CD4-positive, alpha-beta T cell treated with Interferon gamma for 1 hour (primary cell): ENCODE measurements at places on chromosomes 16 and 17.
A peak's percentile ranks its signal among the peaks of the same experiment; 100 is the strongest.

- no peak for DNase-seq
These were observed 203.4 kb upstream of the FOXF1 start for GRCh38 chr16:86306811-86307513.

DNA sequence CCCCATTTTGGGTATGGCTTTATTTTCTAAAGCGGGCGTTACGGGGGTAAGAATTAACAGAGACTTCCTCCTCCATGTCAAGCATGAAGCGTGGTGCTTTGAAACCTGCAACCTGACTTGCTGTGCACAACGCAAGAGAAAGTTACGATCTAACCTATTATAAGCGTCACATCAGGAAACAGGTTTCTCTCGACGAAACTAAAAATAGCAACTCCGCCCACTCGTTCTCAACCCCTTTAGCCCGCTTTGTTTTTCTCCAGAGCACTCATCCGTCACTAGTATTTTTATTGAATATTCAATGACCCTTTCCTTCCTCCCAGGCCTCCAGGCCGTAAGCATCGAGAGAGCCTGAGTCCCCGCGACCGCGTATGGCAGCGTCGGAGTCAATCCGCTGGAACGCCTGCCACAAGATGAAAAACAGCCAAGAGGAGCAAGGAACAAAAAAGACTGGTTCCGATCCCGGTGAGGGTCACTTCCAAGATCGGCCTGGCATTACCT is 555 bp downstream of the NUP88 start:
- peak; percentile 81 for DNase-seq

GRCh38 chr17:19833914-19834313 is 33.8 kb downstream of the ULK2 start:
- no peak for DNase-seq

- no peak for DNase-seq
These were observed 54.3 kb downstream of the NEUROD2 start for GRCh38 chr17:39553341-39553945.

GRCh38 chr16:61900482-61900881 is 135.8 kb downstream of the CDH8 start:
- DNase-seq, result no peak

GRCh38 chr17:74520016-74520434 is 11.2 kb downstream of the CD300LB start:
- peak; percentile 47 for DNase-seq

DNA sequence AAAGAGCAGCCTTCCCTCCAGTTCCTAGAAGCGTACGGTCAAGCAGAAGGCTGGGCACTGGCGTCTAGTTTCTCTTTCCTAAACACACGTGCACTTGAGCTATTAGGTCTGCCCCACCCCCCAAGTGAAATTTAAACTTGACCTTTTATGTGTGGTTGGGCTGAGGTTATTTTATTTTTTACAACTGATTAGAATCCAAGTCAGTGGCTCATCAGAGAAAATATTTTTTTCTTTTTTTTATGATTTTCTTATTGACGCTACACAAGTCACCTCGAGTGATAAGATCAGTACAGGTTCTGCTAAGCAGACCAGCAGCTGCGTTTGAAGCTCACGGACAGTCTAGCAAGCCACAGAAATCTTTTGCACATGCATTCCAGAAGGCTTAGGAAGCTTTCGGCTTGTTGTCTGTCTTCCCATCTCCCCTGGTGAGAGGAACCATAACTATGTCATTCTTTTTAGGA is 95.1 kb downstream of the ZFHX3 start:
- DNase-seq, result no peak

GRCh38 chr16:20894388-20894787 is 5.8 kb downstream of the DCUN1D3 start:
- DNase-seq, result no peak
